ENCODE measurements at places on chromosomes 12 and 14.
A peak's percentile ranks its signal among the peaks of the same experiment; 100 is the strongest.

DNA sequence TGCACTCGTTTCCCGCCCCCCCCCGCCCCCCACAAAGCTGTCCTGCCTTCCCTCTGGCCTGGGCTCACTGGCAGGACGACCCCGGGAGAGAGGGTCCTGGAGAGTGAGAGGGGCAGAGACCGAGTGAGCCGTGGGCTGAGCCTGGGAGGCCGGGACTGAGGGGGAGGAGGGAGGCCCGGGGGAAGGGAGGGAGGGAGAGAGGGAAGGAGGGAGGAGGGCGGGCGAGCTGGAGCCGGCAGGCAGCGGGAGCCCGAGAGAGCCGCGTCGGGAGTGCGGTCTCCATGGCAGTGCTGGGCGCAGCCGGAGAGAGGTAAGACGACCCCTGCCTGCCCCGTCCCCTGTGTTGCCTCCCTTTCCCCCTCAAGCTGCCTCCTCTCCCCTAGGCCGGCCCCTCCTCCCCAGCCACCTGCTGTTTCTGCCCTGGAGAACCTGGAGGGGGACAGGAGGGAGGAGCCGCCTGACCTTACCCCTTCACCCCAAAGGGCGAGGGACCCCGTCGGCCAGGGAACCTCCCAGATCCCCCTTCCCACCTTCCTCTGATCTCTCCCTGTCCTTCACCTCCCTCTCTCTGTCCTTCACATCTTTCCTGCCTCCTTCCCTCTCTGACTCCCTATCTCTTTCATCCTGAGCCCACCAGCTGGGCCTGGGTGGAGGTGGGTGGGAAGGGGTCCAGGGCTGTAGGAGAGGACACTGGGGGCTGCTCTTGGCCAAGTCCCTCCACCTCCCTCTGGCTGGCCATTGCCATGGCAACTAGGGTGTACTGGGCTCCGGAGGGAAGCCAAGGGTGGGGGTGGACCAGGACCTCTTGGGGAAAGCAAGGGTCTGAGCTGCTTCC is at the start of gene GPR162:
Gene GPR162, plus strand, starts transcription at position 231 of the 835 bp plus-strand sequence. CDS start 2,078 bp downstream, outside the sequence.
- no peak for DNase-seq

DNA sequence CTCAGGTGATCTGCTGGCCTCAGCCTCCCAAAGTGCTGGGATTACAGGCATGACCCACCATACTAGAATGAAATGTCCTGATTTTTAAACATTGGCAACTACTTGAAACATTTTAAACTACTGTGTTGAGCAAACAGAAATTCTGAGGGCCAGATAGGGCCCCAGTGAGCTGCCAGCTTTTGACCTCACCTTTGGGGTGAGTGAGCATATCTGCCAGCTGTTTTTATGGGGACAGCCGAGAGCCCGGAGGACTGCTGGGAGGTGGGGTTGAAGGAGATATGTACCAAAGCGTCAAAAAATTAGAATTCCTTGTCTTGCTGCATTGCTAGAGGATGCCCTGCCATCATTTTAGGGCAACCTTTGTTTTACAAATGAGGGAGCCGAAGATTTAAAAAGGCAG is 2.7 kb downstream of the GSTZ1 start:
- DNase-seq, result no peak

GRCh38 chr12:12333407-12334366 is 16.4 kb downstream of the MANSC1 start:
- DNase-seq, result no peak

DNA sequence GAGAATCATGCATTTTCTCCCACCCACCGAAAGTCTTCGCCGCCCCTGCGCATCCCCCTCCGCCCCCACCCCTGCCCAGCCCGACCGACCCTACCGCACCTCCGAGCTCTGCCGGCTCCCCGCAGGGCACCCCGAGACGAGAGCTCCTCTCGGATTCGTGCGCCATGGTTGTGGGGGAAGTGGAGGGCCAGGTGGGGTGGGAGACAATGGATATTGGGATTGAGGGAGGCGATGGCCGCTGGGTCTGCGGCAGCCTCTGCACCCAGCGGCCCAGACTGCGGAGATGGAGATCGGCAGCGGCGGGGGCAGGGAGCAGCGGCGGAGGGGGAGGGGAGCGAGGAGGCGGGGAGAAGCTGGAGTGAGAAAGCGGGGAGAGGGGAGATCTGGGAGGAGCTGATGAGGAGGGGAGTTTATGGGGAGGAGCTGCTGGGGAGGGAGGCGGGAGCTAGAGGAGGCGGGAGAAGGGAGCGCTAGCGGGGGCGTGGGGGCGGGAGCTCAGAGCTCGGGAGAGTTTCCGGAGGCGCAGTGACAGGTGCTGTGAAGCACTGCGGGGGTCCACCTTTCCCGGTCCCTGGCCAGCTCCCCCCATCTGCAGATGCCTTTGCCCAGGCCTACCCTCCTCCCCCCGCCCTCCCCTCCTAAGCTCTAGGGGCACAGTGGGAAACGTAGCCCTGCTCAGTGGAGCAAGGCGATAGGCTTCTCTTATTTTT is at the start of gene SALL2:
Gene SALL2, minus strand, starts transcription at position 385 of the 710 bp plus-strand sequence. Its CDS starts 219 bp downstream, at position 166.
- DNase-seq, result peak; percentile 76

GRCh38 chr12:76310110-76310509 is 38.1 kb downstream of the BBS10 start:
- no peak for DNase-seq

DNA sequence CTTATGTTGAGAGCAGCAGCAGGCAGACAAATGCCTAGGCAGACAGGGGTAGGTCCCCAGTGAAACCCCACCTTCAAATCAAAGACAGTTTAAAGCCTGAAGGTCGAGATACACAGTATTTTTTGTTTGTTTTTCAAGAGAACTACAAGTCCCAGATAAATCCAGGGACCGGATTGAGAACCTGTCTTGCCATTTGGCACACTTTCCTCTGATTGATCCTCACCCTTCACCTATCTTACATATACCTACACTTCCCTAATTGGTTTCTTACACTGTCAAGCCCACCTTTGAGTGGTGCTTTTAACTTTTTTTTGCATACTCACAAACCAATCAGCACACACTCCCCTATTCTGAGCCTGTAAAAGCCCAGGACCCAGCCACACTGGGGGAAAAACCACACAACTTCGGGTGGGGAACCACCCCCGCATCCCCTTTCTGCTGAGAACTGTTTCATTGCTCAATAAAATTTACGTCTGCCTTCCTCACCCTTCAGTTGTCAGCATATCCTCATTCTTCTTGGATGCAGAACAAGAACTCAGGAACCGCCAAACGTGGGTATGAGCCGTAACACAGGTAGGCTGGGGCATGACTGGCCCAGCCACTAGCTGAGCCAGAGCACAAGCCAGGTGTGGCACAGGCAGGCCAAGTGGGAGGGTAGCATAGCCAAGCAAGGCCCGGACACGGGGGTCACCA is 11.1 kb downstream of the DICER1 start:
- DNase-seq, result no peak

GRCh38 chr12:19778797-19779196 is 339.5 kb downstream of the AEBP2 start:
- no peak for DNase-seq

DNA sequence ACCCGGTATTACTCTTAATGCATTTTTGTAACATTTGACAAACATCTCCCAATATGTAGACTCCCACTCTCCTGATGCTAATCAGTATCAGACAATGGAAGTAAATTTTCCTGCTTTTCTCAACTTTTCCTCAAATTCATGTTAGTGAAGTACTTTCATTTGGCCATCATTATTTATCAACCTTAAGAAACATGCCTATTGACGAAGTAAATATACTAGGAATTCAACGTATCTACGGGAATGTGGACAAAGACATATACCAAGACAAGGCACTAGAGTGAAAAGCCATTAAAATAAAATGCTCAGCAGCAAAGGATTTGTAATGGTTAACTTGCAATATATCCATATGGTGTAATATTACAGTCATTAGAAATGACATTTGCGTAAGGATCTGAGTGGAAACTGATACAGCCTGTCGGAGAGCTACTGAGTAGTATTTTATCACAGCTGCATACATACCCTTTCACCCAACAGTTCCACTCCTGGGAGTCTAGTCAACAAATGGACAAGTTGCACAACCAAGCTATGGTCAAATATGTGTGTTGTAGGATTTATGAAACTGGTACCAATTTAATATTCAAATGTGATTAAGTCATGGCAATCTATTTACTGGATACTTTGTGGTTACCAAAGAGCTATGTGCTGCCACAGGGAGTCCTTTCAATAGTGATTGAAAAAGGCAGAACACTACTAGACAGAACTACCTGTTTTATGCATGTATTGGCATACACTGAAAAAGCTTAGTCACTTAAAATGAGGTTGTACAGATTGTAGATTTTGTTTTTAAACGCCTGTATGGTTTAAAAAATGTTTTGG is 26.5 kb downstream of the NUDT4 start:
- DNase-seq, result no peak

DNA sequence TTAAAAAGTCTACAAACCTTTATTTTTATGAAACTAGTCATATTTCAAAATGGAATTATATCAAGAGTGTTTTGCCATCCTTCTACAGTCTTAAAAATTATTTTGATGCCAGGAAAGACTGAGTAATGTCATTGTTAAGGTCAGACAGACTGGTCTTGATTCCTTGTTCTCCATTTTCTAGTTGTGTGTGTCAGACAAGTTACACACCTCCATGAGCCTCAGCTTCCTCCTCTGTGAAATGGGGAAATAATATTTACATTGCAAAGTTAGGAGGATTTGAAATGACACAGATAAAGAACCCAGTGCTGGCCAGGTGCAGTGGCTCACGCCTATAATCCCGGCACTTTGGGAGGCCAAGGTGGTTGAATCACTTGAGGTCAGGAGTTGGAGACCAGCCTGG is 47.4 kb upstream of the ELK3 start:
- no peak for DNase-seq

- no peak for DNase-seq
These were observed 620 bp upstream of the NID2 start for GRCh38 chr14:52069307-52070050.

GRCh38 chr14:51653079-51653774 is 1.5 kb downstream of the FRMD6 start:
- no peak for DNase-seq

DNA sequence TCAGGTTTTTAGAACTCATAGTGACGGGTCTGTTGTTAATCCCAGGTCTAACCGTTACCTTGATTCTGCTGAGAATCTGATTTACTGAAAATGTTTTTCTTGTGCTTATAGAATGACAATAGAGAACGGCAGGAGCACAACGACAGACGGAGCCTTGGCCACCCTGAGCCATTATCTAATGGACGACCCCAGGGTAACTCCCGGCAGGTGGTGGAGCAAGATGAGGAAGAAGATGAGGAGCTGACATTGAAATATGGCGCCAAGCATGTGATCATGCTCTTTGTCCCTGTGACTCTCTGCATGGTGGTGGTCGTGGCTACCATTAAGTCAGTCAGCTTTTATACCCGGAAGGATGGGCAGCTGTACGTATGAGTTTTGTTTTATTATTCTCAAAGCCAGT is 34.4 kb downstream of the PSEN1 start:
- DNase-seq, result no peak

- DNase-seq, result no peak
These were observed 476.1 kb upstream of the SYT1 start for GRCh38 chr12:78388461-78388860.

- no peak for DNase-seq
These were observed 58.4 kb downstream of the SLC25A47 start for GRCh38 chr14:100381395-100382105.

- DNase-seq, result no peak
These were observed 373.7 kb downstream of the SYT1 start for GRCh38 chr12:79238246-79238645.

GRCh38 chr12:117328556-117329100 is 32.8 kb downstream of the NOS1 start:
- no peak for DNase-seq

DNA sequence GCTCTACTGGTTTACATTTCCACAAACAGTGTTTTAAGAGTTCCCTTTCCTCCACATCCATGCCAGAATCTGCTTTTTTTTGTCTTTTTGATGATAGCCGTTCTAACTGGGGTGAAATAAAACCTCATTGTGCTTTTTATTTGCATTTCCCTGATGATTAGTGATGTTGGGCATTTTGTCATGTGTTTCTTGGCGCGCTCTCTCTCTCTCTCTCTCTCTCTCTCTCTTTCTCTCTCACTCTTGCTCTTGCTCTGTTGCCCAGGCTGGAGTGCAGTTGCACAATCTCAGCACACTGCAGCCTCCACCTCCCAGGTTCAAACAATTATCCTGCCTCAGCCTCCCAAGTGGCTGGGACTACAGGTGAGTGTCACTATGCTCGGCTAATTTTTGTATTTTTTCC is 9.6 kb upstream of the MIS18BP1 start:
- no peak for DNase-seq

GRCh38 chr12:5900533-5901205 is 44.4 kb downstream of the ANO2 start:
- DNase-seq, result no peak

DNA sequence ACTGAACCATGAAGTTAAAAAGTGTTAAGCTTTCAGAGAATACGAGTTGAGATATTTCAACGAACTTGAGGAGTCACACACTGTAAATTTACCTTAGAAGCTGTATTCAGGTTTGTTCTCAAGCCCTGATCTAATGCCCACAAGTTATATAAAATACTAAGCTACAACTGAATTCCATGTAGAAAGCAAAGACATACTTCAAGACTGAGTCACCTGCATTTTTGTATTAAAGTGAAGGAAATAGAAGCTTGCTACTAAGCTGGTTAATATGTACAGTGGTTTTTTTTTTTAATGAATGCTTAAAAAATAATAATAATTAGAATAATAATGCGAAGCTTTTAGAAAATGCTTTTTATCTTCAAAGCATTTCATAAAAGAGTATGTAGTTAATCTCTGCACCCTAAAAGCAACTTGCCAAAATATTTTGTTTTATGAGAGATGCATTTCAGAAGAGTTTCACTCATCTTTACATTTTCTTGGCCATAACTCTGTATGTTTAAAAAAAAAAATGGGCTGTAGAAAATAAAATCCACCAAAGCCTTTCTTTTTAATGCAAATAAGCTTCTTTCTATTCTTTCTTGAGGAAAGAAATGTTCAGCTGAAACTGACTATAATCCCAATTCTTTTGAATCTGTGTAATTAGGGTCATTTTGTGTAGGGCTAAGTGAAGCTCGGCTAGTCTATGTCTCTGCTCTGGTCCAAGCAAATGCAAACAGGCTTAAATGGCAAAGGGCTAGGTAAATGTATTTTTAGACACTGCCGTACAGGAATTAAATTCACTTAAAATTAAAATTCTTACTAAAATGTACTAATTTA is 1047.5 kb upstream of the FLRT2 start:
- DNase-seq, result no peak

- no peak for DNase-seq
These were observed 21.9 kb upstream of the HIP1R start for GRCh38 chr12:122813310-122813713.

- no peak for DNase-seq
These were observed 307.2 kb downstream of the ATP23 start for GRCh38 chr12:58248599-58248998.

DNA sequence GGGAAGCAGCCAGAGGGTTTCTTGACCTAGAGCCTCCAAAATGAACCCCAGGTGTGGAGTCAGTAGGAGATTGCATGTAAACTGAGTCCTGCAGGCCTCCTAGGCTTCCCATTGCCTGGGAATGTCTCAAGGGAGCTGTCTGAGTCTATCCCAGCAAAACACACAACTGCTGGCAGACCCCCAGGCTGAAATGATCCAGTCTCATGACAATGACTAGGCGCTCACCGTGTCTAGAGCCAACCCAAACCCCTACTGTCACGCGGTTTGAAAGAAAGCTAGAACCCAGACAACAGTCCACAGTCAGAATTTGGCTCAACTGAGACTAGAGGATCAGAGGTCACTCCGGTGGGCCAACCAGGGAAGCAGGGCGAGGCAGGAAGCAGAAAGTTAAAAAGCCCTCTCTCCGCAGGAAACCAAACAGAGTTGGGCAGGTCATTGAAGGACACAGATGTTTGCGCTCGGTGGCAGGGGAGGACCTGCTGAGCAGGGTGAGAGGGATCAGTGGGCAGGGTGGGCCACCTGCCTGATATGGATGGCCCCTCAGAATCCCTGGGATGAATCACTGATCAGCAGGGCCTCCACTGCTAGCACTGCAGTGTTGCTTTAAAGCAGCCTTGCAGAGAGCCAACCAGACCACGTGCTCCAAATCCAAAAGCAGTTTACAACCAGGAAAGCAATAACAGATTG is 23.8 kb downstream of the ACTN1 start:
- no peak for DNase-seq

Data from NCI-H1048 (cell line).